Stomach (tissue), 19 donors: ENCODE measurements at places on chromosomes 12 and 14.

GRCh38 chr14:103143506-103143905 is 20.2 kb downstream of the TNFAIP2 start:
- H3K36me3 ChIP-seq: no peaks in the 10 kb centered on the region
- no peaks in the 10 kb centered on the region for H3K27me3 ChIP-seq
- H3K4me1 ChIP-seq: no peaks in the 10 kb centered on the region
- DNase-seq: no peak
- no peak overlapping the region for H3K4me3 ChIP-seq
- no peak overlapping the region for H3K27ac ChIP-seq

DNA sequence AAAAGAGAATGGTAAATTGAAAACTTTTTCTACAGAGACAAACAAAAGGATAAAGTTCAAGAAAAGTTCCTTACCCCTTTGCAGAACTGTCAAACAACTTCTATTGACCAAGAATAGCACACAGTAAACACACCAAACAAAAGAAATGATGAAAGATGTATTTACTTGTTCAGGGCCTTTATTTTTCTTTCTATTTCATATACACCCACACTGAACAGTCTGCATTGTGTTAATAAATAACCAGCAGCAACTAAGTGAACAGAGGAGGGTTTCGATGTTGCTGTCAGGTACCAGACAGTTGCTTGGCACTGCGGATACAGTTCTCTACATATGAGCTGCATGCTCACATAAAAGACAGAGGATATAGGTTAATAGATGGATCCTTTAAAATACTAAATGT is 122.1 kb downstream of the SOX5 start:
- no peak overlapping the region for H3K27ac ChIP-seq
- no peaks in the 10 kb centered on the region for H3K27me3 ChIP-seq
- DNase-seq: no peak
- H3K36me3 ChIP-seq: no peaks in the 10 kb centered on the region
- H3K4me3 ChIP-seq: no peak overlapping the region

DNA sequence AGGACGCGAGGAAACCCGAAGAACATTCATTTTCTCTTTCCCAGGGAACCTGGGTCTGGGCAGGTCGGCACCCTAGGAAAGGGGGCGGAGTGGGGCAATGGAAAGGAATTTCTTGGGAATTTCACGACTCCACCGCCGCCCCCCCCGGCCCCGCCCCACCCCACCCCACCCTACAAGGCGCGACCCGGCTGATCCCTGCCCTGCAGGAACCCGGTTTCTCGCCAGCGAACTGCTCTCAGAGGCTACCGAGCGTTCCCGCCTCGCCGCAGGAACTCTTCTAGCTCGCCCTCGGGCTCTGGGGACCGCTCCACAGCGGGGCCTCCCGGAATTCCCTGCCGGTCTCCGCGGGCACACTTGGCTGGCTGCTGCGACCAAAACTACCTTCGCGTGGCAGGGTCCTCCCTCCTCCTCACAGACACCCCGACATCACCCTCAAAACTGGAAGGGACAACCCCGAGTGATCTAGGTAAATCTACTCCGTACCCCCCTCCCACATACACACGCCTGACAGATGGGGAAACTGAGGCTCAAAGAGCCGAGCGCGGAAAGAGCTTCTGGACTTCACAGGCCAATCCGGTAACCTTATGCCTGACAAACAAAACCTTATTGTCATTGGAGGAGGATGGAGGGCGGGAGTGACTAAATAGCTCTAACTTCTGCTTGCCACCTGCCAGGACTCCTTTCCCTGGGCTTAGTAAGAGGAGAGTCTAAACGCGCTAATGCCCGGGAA is 785 bp upstream of the ACTN1 start:
- peaks cover 42% of the 10 kb centered on the region for H3K4me1 ChIP-seq
- peak; percentile 54 for DNase-seq
- H3K4me3 ChIP-seq: peak overlapping the region; percentile 87
- H3K27ac ChIP-seq: peak overlapping the region; percentile 94
- H3K36me3 ChIP-seq: no peaks in the 10 kb centered on the region

- H3K4me3 ChIP-seq: no peak overlapping the region
- no peaks in the 10 kb centered on the region for H3K36me3 ChIP-seq
- peak overlapping the region; percentile 31 for H3K27ac ChIP-seq
These were observed 39.2 kb upstream of the BMAL2 start for GRCh38 chr12:27293463-27293862.

DNA sequence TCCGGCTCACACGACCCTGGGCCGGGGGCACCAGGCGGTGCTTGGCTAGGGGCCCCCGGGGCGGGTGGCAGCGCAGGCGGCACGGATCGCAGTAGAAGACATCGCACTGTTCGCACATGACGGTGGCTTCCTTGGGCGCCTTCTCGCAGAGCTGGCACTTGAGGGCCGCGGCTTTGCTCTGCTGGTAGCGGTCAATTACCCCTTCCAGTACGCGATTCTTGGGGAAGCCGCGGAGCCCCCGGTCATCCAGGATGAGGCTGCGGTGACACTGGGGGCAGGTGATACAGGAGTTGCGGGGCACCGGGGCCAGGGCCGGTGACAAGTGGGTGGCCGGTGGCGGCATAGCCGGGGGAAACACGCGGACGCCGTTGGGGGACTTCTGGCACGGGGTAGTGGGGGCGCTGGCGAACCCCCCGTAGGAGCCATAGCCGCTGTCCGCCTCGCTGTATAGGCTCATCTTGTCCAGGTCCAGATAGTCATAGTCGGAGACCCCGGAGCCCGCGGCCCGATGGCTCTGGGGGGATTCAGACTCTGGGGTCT is 553 bp downstream of the TRIM9 start:
- no peaks in the 10 kb centered on the region for H3K36me3 ChIP-seq
- peaks cover 32% of the 10 kb centered on the region for H3K4me1 ChIP-seq
- peak overlapping the region; percentile 81 for H3K27ac ChIP-seq
- no peak for DNase-seq
- H3K27me3 ChIP-seq: peaks cover 54% of the 10 kb centered on the region

DNA sequence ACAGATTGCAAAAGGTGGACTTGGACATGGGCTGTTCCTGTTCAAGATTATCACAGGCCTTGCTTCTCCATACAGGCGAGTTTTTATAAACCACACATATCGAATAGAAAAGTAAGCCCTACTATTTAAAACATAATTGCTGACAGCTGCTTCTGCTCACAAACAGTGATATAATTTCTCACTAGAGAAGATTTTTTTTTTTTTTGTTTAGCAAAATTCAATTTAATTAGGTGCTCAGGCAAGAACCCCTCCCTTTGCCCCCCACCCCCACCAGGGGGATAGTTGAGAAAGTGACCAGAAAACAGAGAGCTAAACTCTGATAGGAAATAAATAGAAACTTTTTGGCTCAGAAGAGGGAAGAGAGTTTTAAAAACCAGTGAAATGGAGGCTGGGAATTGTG is 132.8 kb upstream of the CRY1 start:
- H3K36me3 ChIP-seq: no peaks in the 10 kb centered on the region
- H3K27me3 ChIP-seq: no peaks in the 10 kb centered on the region
- no peak overlapping the region for H3K27ac ChIP-seq
- no peaks in the 10 kb centered on the region for H3K4me1 ChIP-seq
- H3K4me3 ChIP-seq: no peak overlapping the region
- DNase-seq: no peak

GRCh38 chr12:120006258-120006975 is 17.4 kb downstream of the BICDL1 start:
- no peaks in the 10 kb centered on the region for H3K36me3 ChIP-seq
- no peaks in the 10 kb centered on the region for H3K27me3 ChIP-seq
- no peak overlapping the region for H3K27ac ChIP-seq
- DNase-seq: no peak

GRCh38 chr12:31298515-31298910 is 27.4 kb downstream of the SINHCAF start:
- no peaks in the 10 kb centered on the region for H3K4me1 ChIP-seq
- H3K27me3 ChIP-seq: no peaks in the 10 kb centered on the region
- H3K4me3 ChIP-seq: no peak overlapping the region
- no peak for DNase-seq

DNA sequence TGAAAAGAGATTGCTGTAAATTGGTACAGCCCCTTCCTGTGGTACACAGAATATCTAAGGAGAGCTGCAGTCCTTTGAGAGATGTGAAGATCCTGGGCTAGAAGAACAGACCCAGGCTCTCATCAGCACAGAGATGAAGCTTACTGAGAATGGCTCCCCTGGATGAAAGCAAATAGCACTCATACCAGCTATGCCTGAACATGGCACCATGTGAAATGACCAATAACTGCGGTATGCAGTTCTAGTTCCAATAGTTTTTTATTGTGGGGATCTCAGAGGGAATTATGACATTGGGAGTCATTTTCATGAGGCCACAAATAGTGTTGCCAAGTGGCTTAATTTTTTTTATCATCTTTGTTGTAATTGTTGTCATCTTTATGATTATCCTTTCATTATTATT is 15.4 kb upstream of the TRHDE start:
- H3K27ac ChIP-seq: no peak overlapping the region
- DNase-seq: no peak
- H3K4me3 ChIP-seq: no peak overlapping the region
- H3K27me3 ChIP-seq: no peaks in the 10 kb centered on the region
- no peaks in the 10 kb centered on the region for H3K4me1 ChIP-seq

DNA sequence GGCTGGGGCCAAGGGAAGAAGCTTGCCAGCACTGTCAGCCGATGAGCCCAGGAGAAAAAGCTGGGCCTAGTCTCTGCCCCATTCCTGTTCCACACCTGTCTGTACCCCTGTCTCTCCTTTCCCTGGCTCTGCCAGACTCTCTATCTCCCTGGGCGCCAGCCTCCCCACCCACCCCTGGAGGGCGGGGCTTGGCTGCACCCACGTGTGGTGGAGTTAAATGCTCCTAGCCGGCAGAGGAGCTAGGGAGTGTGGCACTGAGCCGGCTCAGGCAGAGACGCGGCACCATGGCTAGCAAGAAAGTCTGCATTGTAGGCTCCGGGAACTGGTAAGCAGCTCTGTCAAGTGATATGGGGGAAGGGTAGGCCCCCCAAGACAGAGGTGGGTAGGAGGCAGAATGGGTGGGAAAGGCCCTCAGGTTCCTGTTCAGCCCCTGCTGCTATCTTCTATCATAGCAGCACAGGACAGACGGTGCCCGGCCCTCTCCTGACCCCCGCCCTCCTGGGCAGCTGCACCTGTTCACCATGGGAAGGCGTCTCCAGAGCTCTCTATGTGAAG is at the start of gene GPD1:
TSS of gene GPD1 (plus strand) at position 242 of the 555 bp plus-strand sequence. CDS start at position 285, 43 bp downstream.
- H3K27me3 ChIP-seq: no peaks in the 10 kb centered on the region
- peak; percentile 91 for DNase-seq
- H3K4me3 ChIP-seq: peak within 1 kb of the TSS; percentile 18
- peak within 1 kb of the TSS; percentile 50 for H3K27ac ChIP-seq
- peaks cover 26% of the 10 kb centered on the region for H3K4me1 ChIP-seq

DNA sequence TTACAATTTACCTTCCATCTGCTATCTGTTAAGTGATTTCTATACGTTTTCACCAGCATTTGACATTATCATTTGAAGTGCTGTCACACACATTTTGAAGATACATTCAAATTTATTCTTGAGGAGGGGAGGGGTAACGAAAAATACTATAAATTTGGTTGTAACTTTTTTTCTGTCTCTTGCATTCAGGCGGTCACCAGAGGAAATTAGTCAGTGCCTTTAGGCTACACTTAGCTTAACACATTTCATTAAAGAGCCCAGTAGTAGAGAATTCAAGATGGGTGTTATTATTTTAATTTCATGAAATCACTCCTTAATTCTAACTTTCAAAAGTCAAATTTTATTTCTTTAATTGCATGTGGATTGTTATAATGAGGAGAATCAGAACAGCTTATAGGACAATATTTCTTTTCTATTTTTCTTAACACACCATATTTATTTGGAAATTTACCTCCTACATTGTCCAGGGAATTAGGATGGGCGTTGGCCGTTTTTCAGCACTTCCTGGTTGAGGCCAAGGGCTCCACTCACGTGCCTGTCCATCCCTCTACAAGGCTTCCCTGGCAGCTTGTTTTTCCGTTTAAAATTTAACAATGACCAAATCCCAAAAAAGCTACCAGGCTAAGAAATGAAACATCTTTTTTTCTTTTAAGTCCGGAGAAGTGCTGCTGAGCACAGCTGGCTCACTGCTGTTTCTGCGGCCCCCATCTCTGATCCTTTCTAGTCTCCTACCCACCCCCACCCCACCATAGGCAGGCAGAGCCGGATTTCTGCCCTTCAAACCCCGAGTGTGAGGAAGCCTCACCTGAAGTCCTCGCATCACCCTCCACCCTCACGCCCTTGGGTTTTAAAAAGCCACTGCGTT is 1.1 kb upstream of the FAR2 start:
- peak overlapping the region; percentile 66 for H3K4me3 ChIP-seq
- peak; percentile 41 for DNase-seq
- H3K27ac ChIP-seq: peak overlapping the region; percentile 79
- peaks cover 28% of the 10 kb centered on the region for H3K4me1 ChIP-seq
- H3K36me3 ChIP-seq: no peaks in the 10 kb centered on the region

- no peaks in the 10 kb centered on the region for H3K36me3 ChIP-seq
- H3K4me1 ChIP-seq: no peaks in the 10 kb centered on the region
- no peak overlapping the region for H3K4me3 ChIP-seq
- no peak for DNase-seq
These were observed 430.1 kb downstream of the AEBP2 start for GRCh38 chr12:19869413-19869812.

DNA sequence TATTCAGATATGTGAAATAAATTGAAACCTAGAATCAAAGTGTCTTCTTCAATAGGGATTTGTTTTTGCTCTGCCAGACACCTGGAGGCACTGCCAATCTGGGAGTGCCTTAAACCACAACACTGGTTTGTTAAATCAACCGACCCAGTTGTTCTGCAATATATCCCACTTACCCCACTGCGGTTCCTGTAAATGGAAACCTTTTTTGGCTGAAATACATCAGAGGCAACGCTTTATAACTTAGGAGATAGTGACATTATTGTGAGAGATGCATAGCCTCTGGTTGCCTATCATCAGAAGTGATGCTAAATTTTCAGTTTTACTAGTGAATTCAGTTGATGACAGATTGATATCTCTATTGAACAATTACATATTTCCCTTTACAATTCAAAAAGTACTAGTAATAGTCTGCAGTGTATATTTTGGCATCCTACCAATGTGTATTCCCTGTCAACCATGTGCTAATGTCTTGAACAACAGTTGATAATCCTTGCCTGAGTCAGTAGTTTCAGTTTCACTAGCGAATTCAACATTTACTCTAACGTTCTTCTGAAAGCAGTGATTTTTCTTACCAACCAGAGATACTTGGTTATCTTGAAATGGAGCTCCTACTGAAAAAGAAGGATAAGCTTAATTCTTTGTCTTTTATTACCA is 30.5 kb downstream of the PPP2R5C start:
- no peaks in the 10 kb centered on the region for H3K27me3 ChIP-seq
- peak overlapping the region; percentile 29 for H3K4me3 ChIP-seq
- peak; percentile 79 for DNase-seq
- H3K4me1 ChIP-seq: no peaks in the 10 kb centered on the region
- peak overlapping the region; percentile 43 for H3K27ac ChIP-seq

- H3K4me3 ChIP-seq: no peak overlapping the region
These were observed 57.2 kb downstream of the ESRRB start for GRCh38 chr14:76432827-76433752.
